ENCODE measurements at places on chromosomes 12 and 14. TPM values are rescaled to one million over a fixed set of nuclear protein-coding genes. Genes with fewer than 3 reads are reported as not detected.

The NR4A1 gene
- total RNA-seq: 384 TPM

The STON2 gene
- total RNA-seq: 50.2 TPM

The LBHD2 gene
- not detected for total RNA-seq

The EVL gene
- total RNA-seq: 49.4 TPM

The GPRC5A gene
- 7.0 TPM for total RNA-seq

The PNMA1 gene
- total RNA-seq: 19.3 TPM

DNA sequence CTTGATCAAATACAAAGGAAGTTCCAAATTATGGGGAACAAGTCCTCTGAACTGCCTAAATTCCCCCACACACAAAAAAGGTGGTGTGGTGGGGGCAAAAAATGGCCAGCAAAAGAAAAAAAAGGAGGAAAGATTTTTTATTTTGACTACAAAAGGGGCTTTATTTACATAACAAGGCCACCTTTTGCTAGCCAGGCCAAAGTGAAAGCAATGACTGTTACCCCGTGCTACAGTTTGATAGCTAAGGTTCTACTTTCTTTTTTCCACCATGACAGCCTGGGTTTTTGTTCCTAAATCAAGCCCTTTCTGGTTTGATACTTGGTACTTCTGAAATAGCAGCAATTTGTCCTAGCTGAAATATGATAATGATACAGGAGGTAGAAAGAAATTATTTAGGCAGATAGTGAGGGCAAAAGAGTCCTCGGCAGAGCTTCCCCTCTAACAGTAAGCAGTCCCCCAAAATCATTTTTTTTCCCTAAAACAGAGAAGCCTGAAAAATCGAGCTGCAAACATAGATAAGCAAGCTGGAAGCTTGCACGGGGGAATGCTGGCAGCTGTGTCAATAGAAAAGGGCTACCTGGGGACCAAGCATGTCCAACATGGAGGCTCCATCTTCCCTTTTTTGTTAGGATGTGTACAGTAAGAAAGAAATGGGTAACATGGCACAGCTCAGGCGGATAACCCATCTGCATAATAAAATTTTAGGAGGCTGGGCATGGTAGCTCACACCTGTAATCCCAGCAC is 8.9 kb upstream of the B4GALNT1 start:
- DNase-seq: no peak

DNA sequence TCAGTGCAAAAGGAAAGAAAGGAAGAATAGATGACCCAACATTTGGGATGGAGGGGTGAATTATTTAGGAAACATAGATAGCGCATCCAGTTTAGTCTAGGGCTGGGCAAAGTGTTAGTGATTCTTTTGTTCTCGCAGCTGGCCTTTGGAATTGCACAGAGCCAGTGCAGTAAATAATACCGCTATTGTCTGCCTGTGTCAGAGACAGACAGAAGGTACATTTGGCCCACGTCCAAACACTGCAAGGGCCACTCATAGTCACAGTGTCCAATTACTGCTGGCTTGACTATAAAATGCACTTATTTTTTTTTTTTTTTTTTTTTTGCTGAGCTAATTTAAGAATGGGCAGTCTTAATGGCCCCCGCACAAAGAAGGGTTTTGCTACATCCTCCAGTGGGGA is 638.6 kb downstream of the BCL11B start:
- DNase-seq: no peak

GRCh38 chr12:59494617-59495016 is 101.2 kb upstream of the SLC16A7 start:
- no peak for DNase-seq

GRCh38 chr14:36998686-36999085 is 173.7 kb downstream of the SLC25A21 start:
- no peak for DNase-seq

DNA sequence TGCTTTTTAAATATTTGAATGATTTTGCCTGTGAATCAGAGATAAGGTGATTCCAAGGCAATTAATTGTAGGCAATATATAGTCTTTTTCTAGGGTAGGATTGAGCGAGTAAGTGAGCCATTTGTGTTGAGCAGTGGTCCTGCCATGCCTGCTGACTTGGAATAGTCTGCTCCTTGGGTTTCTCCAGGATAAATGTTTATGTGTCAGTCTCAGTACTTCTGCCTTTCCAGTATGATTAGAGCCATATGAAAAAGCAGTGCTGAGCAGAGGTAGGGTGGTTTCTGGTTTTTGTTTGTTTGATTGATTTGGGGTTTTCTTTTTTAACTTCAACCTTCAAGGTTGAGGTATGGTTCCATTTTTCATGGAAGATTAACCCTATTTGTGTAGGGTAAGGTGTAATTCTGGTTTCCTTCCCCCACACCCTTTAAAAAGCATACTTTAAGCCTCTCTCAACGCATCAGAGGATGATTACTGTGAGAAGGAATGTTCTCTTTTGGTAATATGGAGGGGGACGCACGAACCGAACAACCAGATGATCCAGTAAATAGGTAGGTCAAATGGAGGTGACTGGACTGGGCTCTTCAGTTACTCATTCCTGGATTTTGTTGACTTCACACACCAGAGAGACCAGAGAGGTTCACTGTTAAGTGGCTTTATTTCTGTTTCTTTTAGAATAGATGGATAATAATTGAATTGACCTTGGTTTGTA is 22.7 kb downstream of the FRMD6 start:
- DNase-seq: no peak

GRCh38 chr14:22071006-22071405 is 397.4 kb upstream of the OR4E1 start:
- peak; percentile 42 for DNase-seq

DNA sequence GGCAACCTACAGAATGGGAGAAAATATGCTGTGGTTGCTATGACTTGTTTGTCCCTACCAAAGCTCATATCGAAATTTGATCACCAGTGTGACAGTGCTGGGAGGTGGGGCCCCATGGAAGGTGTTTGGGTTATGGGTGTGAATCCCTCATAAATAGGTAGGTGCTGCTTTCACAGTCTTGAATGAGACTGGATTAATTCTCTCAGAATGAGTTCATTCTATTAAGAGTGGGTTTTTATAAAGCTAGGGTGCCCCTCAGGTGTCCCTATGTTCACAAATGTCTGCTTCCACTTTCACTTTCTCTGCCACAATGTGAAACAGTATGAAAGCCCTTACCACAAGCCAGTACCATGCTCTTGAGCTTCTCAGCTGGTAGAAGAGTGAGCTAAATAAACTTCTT is 133.5 kb downstream of the CPNE8 start:
- no peak for DNase-seq

DNA sequence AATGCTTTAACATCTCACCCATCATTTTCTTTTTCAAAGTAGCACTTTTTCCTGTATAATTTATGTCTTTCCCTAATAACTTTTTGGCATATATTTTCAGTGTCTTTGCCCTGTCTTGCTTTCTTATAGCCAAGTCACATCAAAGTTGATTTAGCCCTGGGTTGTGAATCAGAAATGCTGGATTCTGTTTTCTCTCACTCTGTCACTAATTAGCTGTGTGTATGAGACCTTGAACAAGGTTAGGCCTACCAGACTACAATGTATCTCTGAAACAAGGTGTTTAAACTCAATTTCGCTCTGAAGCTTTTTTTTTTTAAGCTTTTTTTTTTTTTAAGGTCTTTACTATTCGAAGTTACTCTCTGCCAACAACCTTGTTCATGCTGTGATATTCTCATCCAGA is 25.7 kb downstream of the CNOT2 start:
- no peak for DNase-seq

DNA sequence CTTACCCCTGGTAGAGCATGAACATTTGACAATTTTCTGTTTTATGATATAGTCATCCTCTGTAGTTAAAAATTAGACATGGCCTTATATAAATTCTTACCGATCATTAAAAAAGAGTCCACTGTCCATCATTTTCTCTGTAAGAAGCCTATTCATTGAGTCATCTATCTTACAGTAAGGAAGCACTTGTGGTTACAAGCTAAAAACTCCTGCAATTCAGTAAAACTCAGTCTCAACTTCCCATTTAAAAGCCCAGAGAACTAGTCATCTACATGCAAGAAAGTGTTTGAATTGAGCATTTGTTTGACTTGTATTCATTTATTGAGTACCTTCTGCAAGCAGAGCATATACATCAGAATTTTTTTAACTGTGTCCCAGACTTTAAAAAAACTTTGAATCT is 63.3 kb downstream of the GTF2A1 start:
- DNase-seq: no peak

GRCh38 chr12:102423462-102423861 is 56.9 kb downstream of the IGF1 start:
- DNase-seq: no peak

GRCh38 chr12:50788561-50788960 is 24.7 kb downstream of the ATF1 start:
- DNase-seq: no peak

GRCh38 chr12:93849946-93850345 is 172.8 kb downstream of the CRADD start:
- no peak for DNase-seq

- no peak for DNase-seq
These were observed 29.5 kb upstream of the RHOJ start for GRCh38 chr14:63174760-63175191.

- no peak for DNase-seq
These were observed 43.5 kb downstream of the DPF3 start for GRCh38 chr14:72850360-72850759.

DNA sequence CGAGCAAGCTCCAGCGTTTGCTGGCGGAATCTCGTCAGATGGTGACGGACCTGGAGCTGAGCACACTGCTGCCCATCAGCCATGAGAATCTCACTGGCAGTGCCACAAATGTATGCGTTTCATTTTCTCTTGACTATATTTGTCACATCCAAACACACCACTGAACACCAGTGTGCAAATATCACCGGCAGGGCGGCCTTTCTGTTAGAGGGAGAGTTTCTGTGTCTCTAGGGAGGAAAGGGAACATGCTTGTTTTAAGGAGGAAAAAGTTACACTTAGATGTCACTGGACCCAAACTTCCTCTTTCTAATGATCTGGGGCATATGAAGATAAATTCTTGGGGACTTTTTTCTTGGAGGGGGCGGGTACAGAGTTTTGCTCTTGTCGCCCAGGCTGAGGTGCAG is 21.9 kb upstream of the HIP1R start:
- DNase-seq: no peak

GRCh38 chr14:64234877-64235651 is 59.1 kb downstream of the ESR2 start:
- no peak for DNase-seq

DNA sequence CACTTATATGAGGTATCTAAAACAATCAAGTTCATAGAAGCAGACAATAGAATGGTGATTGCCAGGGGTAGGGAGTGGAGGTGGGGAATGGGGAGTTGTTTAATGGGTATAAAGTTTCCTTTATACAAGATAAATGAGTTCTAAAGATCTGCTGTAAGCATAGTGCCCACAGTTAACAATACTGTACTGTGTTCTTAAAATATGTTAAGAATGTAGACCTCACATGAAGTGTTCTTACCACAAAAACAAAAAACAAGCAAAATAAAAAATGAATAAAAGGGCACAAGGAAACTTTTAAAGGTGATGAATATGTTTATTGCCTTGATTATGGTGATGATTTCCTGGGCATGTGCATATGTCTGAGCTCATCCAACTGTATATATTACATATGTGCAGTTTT is 211.8 kb downstream of the MSRB3 start:
- no peak for DNase-seq

GRCh38 chr14:52202151-52202550 is 65.3 kb upstream of the PTGDR start:
- no peak for DNase-seq

DNA sequence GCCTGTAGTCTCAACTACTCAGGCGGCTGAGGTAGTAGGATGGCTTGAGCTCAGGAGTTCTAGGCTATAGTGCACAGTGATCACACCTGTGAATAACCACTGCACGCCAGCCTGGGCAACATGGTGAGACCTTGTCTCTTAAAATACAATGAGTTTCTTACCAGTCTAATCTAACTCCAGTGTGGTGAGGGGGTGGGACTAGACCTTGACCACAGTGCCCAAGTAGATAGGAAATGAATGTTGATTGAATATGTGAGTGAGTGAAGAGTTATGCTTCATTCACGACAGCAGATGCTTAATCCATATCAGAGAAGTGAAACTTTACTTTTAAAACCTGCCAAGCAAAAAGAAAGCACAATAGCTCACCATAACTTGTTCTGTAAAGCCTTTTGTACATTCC is 11.2 kb upstream of the AK7 start:
- DNase-seq: no peak

- no peak for DNase-seq
These were observed 56.1 kb upstream of the OR4E1 start for GRCh38 chr14:21729703-21730233.

- peak; percentile 55 for DNase-seq
These were observed 201.9 kb upstream of the DIO3 start for GRCh38 chr14:101359221-101360053.

DNA sequence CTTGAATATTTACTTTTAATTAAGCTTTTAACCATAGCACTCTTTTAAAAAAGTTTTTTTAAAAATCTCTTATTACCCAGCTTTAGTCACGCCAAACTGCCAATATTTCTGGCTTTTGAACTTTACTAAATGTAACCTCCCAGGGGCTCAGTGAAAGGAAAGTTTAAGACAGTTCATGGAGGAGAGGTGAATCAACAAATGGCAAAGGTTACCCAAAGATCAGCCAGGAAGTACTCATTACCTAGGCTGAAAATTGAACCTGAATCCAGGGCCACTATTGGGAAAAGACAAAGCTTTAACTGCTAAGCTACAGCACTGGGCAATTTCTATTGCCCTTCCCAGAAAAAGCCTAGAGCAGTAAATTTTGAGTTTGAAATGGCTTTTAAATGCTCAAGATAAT is 282.2 kb downstream of the GPHN start:
- no peak for DNase-seq
